ENCODE measurements at places on chromosomes 16 and 17.
A peak's percentile ranks its signal among the peaks of the same experiment; 100 is the strongest.

DNA sequence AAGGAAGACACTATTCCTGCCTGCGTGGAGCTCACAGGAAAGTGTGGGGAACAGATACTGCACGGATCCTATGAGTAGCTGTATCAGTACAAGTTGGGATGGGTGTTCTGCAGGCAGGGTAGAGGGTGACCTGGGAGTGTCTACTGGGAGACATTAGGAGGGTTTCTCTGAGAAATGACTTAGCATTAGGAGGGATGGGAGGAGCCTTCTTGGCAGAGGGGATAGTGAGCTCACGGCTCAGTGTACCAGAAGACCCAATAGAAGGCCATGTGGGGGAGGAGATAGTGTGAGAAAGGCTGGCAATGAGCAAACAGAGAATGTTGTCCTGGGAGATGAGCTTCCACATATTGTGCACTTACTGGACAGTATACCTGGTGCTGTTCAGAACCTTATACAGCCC is 109.1 kb downstream of the MSI2 start:
- DNase-seq: no peak

DNA sequence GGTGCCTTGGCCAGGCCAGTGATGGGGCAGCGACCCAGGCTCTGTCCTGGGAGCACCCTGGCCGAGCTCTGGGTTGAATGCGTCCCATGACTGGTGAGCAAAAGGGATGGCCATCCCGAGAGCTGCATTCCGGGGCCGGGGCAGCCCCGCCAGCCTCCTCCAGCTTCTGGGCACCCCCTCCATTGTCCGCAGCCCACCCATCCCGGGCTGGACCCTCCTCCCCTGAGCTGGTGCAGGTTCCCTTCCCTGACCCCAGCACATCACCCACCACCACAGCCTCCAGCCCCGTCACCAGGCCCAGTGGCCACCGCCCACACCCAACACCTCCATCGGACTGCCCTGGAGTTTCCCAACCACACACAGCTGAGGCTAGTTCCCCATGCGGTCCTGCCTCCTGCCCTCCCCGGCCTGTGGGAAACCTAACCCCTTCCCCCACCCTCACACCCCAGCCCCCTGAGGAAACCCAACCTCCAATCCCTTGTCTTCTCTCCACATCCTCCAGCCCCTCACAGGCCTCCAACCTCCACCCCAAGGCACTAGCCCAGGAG is 16.2 kb upstream of the PVALEF start:
- peak; percentile 31 for DNase-seq

- DNase-seq: no peak
These were observed 36.7 kb downstream of the AKAP10 start for GRCh38 chr17:19940722-19941464.

GRCh38 chr17:56665864-56666263 is 72.4 kb downstream of the NOG start:
- DNase-seq: no peak

DNA sequence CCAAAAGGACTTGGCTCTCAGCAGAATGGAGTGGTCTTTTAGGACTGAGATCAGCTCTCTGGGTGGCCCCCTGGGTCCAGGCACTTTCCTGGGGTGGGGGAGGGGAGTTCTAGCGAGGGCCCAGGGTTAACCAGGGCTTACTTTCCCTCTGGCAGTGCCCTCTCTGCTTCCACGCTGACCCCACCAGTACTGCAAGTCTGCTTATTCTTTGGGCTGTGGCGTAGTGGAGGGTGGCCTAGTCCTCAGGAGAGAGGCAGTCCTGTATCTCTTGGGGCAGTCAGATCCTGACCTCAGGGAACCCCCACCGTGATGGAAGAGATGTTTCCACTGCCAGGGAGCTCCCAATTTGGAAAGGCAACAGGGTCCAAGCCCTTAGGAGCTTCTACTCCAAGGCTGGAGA is 79.4 kb downstream of the CCDC182 start:
- no peak for DNase-seq

DNA sequence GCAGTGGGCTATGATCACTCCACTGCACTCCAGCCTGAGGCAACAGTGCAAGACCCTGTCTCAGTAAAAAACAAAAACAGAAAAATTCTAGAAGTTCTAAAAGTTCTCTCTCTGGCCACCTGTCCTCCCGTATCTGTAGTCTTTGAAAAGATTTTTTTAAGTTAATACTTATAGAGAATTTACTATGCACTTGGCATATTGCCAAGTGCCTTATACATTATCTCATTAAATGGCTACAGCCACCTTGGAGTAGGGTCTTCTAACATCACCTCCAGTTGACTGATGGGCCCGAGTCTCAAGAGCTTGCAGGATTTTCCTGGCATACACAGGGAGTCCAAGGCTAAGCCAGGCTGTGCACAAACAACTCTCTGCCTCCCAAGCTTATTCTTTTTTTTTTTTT is 44.7 kb downstream of the TMEM186 start:
- DNase-seq: no peak

GRCh38 chr16:16169615-16170014 is 53.7 kb downstream of the ABCC6 start:
- no peak for DNase-seq

GRCh38 chr17:21239680-21240368 is 13.4 kb downstream of the NATD1 start:
- DNase-seq: no peak

- DNase-seq: no peak
These were observed 121.9 kb downstream of the DNAH3 start for GRCh38 chr16:21028728-21029127.

DNA sequence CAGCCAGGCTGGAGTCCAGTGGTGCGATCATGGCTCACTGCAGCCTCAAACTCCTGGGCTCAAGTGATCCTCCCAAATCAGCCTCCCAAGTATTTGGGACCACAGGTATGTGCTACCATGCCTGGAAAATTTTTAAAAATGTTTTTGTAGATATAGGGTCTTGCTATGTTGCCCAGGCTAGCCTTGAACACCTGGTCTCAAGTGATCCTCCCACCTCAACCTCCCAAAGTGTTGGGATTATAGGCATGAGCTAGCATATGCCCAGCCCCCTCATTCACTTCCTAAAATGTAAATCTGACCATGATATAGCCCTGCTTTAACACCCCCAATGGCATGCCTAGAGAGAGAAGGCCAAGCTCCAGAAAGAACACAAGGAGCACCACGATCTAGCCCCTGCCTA is 98.6 kb downstream of the NDE1 start:
- no peak for DNase-seq

- no peak for DNase-seq
These were observed 39.3 kb upstream of the TOB1 start for GRCh38 chr17:50905460-50905803.

DNA sequence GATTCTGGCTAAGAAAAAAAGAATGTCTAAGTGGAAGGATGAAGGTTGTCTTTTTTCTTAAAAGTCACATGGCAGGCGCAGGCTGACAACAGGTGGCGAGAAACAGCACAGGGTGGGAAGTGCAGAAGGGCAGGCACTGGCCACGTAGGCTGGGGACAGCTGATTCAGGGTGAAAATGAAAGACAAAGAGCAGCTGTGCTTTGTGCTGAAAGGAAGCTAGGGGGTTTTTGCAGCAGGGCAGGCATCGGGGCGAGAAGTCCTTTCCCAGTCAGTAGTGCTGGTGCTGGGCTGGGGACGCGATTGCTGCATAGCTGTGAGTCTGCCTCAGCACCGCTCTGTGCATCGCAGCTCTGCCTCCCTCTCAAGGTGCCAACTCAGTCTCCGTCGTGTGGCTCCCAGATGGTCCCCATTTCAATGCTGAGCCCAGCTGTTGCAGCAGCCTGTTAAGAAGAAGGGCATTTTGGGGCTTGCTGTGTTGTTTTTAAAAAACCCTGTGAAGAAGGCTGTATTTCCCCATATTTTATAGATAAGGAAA is 183.1 kb upstream of the CCL2 start:
- no peak for DNase-seq

GRCh38 chr16:86850670-86851069 is 272.3 kb downstream of the FOXL1 start:
- no peak for DNase-seq

DNA sequence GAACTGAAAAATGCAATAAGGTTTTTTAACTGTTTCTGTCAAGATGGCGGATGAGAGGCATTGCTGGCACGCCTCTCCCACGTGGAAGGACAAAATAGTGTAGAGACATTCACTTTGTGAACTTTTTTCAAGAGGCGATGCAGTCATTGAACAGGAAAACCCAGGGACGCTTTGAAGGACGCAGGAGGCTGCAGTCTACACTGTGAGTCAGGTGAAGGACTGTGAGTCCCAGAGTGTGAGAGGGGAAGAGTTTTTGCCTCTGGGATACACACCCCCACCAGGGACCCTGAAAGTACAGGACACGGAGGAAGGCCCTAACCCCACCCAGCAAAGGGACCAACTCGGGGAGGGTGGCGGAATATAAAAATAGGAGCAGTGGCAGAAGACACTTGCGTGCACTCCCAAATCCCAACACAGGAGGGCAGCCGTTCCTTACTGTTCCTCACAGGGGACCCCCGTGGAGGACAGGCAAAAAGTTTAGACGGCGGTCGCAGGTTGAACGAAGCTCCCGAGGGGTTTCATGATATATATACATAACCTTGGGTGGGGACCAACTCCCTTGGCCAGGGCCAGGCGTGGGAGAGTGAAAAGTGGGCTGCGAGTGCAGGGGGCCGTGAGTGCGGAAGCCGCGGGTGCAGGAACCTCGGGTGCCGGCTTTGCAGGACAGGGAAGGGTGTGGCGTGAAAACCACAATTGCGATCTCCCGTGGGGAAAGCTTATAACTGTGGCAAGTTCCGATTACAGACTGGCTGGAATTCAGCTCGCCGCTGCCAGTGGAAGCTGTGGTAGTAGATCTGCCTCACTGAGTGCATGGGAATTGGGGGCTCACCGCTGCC is 82.0 kb upstream of the ALOX12 start:
- DNase-seq: peak; percentile 47

DNA sequence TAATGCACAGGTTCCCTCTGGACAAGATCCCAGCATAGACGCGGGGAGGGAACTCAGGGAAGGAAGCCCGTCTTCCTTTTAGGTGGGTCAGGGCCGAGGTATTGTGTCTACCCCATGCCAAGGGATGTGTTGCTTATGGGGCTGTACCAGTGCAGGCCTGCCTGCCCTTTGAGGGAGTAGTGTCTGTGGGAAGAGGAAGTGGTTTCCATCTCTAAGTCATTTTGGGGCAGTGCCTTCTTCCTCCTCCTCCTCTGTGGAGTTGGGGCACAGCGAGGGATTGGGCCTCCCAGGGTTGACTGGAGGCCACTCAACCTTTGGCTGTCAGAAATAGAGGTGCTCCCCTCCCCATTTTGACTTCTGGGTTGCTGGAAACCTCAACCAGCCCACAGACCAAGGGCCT is 26.5 kb downstream of the GJD3 start:
- peak; percentile 36 for DNase-seq

GRCh38 chr16:86432691-86433090 is 77.6 kb upstream of the FOXF1 start:
- DNase-seq: no peak

DNA sequence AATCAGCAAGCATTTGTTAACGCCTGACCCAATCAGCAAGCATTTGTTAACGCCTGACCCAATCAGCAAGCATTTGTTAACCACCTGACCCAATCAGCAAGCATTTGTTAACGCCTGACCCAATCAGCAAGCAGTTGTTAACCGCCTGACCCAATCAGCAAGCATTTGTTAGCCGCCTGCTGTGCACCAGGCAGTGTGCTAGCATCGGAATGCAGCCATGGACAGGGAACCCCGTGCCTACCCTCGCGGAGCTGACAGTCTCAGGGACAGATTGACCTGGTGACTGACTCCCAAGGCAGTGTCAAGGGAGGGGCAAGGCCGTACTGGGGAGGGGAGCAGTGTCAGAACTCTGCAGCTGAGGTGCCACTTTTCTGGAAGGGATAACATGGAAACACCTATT is 66.9 kb downstream of the ABR start:
- DNase-seq: no peak

- no peak for DNase-seq
These were observed 66.9 kb downstream of the CYTH1 start for GRCh38 chr17:78715000-78715771.

GRCh38 chr17:64615028-64615677 is 47.0 kb downstream of the SMURF2 start:
- no peak for DNase-seq

DNA sequence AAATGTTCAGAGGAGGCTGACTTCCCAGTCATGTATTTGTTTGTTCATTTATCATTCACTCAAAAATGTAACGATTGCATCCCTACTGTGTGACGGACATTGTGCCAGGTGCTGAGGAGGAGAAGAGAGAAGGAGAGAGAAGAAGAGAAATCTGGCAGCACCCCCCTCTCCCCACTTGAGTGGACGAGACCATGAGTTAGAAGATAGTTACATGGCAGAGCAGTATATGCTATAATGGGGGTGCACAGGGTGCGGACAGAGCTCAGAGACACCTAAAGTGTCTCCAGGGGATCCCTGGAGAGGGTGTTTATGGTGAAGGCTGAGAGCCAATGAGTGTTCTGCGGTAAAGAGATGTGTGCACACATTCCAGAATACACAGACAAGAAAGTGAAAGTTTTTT is 6.6 kb upstream of the JPH3 start:
- no peak for DNase-seq

DNA sequence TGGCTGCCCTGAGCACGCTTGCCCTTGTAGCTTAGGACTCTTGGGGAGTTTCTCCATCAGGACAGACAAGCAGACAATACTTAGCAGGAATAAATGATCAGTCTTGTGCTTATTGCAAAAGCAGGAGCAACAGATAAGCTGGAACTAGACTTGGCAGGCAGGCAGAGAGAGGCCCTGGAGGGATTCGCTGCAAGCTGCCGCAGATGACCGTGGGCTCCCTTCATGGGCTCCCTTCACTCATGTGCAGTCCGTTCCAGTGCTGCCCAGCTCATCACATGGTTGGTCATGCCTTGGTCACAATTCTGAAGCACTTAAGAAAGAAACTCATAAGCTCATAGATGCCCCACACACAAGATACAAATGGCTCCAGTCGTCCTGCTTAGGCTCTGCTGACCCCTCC is 2.4 kb upstream of the SLC5A10 start:
- no peak for DNase-seq

- no peak for DNase-seq
These were observed 3.9 kb downstream of the SMIM5 start for GRCh38 chr17:75637143-75637538.

Data from GF-D8 (cell line).